Sigmoid colon (tissue), 7 donors: ENCODE measurements at places on chromosomes 5 and 9.

GRCh38 chr5:52139888-52140615 is 647.7 kb upstream of the ITGA1 start:
- DNase-seq = no peak

- no peak for DNase-seq
Measured at GRCh38 chr5:76579166-76579937, 43.9 kb downstream of the F2RL2 start.

DNA sequence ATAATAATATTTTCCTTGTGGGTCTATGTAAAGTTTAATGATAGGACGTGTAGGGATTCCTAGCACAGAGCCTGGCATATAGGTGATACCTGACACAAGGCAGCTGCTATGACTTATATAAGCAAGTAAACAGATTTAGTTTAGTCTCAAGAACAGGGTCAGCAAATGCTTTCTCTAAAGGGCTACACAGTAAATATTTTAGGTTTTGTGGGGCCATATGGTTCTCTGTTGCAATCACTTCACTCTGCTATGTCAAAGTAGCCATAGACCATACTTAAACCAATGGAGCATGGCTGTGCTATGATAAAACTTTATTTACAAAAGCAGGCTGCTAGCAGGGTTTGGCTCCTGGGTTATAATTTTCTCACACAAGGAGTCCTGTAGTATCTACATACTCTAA is 204.8 kb upstream of the KLF4 start:
- DNase-seq = no peak

DNA sequence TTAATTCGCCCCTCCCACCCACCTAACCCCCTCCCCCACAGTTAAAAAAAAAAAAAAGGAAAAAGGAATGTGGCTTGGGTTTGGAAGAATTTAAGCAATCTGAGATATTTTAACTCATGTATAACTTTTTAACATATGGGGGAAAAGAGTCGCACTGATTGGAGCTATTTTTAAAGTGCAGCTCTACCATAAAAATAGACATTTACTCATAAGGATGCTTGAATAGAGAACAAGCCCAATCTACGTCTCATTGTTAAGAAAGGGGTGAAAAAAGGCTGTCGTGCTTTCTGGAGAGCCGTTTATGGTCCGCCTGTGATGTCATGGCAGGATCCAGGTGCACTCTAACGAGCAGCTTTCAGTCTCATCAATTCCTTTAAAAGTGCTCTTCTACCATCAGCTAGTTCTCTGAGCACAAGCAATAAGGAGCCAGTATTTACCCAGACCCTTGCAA is 142.4 kb downstream of the ELAVL2 start:
- DNase-seq = no peak

DNA sequence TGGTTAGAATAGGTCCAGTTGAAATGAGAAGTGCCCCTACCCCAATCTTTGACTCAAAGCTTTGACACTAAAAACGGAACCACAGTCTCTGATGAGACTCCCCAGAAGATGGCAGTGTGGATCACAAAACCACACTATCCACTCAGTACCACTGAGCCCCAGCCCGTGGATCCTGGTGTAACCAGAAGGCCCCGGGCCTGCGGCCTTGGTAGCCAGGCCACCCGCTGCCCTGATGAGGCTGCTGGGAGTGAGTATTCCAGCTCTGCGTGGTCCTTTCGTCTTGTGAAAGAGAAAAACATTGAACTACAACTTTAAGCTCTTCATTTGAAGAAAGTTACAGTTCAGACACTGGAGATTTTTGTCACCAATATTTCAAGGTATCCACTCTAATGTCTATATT is 42.2 kb upstream of the FBP1 start:
- peak; percentile 88 for DNase-seq

DNA sequence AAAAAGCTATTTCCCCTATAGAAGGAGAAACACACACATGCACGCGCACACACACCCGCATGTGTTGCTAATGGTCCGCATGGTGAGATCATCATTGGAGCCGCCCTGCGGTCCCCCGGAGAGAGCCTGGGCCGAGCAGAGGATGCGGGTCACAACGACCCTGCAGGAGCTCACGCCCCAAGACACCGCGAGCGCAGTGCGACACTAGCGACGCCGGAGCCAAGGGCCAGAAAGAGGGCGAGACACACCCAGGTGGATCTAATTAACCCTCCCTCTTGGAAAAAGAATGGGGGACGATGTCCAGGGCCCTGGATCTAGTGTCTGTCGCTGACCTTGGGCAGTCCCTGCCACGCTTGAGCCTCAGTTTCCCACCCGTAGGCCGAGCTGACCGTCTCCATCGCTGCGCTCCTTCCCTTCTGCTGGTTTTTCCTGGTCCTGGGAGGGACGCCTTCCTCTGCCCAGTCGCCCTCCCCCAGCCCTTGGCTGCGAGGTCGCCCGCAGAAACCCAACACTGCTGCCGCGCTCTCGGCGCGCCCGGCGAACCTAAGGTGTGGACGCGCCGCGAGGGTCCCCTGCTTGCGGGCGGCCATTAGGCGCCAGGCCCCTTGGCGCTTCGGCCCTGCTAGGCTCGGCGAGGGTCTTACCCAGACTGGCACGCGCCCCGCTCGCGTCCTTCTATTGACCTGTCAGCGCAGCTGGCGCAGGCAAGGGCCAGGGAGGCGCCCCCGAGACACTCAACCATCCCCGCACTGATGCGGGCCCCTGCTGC is 47.5 kb upstream of the RNF20 start:
- no peak for DNase-seq

- DNase-seq = no peak
Measured at GRCh38 chr5:131769336-131769735, 27.5 kb downstream of the FNIP1 start.
